NCI-H2107 (cell line): ENCODE measurements at places on chromosomes 13 and 19.

GRCh38 chr19:47609906-47610894, 1.3 kb downstream of the BICRA start:
- no peak for DNase-seq

- no peak for DNase-seq
Observed at GRCh38 chr13:32261567-32261966, 53.6 kb downstream of the ZAR1L start.

GRCh38 chr13:43054803-43055802, 31.7 kb downstream of the DNAJC15 start:
- DNase-seq = no peak

DNA sequence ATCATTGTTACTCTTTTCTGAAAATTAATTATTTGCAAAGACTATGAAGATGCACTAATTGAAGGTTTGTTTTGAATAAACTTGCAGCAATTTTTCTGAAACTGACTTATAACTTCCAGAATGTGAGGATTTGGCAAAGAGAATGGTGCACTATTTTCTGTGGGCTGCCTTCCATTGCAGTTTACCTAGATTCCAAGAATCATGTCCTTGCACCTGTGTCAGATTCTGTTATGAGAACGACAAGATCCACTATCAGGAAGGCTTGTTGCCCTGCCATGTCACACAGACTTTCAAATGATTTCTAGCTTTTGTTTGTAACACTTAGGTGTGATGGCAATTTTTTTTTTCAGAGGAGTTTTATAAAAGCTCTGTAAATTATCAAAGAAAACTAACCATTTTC, 5.6 kb upstream of the SLAIN1 start:
- DNase-seq = no peak

GRCh38 chr13:43874504-43875092, 4.9 kb downstream of the CCDC122 start:
- DNase-seq = no peak

DNA sequence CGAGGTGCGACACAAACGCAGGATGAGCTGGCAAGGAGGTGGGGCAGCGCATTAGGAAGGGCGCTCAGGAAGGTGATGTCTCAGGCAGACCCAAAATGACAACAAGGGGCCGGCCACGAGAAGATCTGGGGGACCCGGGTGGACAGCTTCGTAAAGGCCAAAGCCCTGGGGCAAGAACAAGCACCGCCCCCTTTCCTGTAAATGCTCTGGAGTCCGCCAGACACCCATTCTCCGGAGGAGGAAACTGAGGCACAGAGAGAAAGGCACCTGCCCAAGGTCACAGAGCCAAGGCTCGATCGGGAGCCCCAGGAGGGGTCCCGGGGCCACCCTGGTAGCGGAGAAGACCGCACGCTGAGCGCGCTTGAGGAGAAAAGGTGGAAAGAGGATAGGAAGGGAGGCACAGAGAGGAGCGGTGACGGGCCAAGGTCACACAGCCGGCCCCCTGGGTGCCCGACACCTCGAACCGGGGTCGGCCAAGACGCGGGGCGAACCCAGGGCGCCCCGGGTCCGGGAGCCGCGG, 571 bp downstream of the SAFB2 start:
- DNase-seq = no peak

DNA sequence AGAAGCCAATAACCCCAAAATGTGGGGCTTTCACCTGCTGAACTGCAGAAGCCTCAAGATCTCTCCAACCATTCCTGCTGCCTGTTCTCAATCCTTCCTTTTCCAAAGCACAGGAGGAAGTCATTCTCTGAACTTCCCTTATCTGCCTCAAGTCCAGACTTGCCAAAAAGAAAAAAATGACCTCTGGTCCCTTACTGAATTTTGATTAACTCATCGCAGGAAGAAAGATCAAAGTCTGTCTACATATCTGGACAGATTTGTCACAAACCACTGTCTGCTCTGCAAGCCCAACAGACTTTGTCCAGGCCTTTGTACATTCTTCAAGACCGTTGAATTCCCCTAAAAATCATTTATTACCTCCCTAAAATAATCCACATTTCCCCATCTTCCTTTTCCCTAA, 126.5 kb upstream of the NBEA start:
- no peak for DNase-seq

DNA sequence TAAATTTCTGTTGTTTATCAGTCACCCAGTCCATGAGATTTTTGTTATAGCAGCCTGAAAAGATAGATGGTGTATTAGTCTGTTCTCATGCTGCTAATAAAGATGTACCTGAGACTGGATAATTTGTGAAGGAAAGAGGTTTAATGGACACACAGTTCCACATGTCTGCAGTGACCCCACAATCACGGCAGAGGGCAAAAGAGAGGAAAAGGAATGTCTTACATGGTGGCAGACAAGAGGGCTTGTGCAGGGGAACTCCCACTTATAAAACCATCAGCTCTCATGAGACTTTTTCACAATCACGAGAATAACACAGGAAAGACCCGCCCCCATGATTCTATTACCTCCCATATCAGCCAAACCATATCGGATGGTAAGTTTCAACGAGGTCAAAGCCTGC, 309.2 kb downstream of the LIG4 start:
- DNase-seq = no peak

- no peak for DNase-seq
Observed at GRCh38 chr19:39845584-39845932, 621 bp downstream of the FBL start.

GRCh38 chr19:38519168-38519567, 85.7 kb downstream of the RYR1 start:
- DNase-seq = no peak

DNA sequence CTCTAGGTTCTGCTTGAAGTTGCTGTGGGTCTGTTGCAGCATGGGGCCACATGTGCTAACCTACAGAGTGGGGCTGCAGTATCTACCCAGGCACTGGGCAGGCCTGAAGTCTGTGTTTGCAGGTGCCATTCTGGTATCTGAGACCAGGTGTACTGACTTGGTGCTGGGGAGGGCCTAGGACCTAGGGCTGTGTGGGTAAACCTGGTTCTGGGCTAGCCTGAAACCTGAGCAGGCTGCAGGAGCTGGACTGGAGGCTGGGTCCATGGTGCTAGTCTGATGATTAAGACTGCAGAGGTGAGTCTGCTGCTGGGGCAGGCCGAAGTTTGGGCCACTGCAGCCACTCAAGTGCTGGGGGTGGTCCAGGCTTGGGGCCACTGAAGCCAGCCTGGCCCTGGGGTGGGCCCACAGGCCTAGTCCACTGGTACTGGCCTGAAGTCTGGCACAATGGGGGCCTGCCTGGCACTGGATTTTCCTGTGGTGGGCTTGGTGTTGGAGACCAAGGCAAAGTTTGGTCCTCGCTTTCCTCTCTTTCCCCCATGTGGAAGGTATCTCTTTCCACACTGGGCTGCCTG, 310.6 kb downstream of the NDFIP2 start:
- DNase-seq = no peak

DNA sequence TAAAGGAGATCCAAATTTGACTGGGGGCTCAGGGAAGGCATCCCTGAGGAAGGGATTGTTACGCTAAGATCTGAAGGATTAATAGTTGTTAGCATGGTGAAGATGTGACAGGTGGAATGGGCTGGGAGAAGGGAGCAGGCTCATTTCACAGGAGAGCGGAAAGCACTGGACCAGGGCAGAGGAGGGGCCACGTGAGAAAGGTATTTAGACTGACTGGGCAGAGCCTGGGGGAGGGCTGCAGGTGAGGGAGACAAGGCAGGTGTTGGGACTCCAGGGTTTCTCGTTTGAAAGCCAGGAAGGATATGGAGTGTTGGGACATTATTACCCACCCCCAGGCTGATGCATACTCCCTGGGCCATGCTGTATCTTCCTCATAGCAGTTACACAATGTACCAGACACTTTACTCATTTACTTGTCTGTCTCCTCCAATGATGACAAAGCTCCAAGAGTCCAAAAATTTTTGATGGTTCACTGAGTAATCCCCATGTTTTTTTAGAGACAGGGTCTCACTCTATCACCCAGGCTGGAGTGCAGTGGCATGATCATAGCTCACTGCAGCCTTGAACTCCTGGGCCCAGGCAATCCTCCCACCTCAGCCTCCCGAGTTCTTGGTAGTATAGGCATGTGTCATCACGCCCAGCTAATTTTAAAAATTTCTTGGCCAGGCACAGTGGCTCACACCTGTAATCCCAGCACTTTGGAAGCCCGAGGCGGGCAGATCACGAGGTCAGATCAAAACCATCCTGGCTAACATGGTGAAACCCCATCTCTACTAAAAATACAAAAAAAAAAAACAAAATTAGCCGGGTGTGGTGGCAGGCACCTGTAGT, 2.3 kb downstream of the TRAPPC6A start:
- no peak for DNase-seq

GRCh38 chr13:88586263-88586662, 915.1 kb downstream of the SLITRK5 start:
- no peak for DNase-seq

DNA sequence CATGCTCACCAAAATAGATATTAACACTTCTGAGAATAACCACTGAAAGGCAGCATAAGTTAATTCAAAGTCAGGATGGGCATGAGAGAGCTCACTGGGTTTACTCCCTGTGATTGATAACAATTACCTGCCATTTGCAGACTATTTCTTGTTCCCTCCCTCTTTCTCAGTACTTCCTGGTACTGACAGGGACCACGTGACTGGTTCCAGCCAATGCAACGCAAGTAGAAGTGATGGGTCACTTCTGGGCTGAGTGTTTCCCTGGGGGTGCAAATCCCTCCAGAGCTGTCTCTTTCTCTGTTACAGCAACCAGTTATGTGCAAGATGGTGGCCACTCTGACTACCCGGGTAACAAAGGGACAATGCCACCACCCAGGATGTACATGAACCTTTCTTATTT, 118.8 kb downstream of the EFNB2 start:
- DNase-seq = no peak

GRCh38 chr13:109091249-109091648, 461.8 kb downstream of the MYO16 start:
- DNase-seq = no peak

DNA sequence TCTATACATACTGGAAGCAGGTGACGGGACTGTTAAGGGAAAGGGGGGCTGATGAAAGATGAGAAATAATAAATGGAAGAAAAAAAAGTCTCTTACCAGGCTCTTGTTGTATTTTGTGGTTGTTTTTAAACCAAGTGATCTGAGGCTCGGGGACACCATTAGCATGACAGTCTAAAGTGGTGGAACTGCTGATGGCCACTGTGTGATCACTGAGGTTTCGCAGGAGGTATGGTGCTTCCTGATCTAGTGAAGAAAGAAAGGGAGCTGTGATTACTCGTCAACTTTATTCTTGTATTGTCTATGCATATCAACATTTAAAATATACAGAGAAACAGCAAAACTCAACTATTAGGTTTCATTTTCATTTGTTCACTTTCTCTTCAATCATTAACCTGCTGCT, 110.1 kb downstream of the FLT1 start:
- DNase-seq = no peak

- no peak for DNase-seq
Observed at GRCh38 chr19:7541828-7542443, 6.4 kb downstream of the PNPLA6 start.

DNA sequence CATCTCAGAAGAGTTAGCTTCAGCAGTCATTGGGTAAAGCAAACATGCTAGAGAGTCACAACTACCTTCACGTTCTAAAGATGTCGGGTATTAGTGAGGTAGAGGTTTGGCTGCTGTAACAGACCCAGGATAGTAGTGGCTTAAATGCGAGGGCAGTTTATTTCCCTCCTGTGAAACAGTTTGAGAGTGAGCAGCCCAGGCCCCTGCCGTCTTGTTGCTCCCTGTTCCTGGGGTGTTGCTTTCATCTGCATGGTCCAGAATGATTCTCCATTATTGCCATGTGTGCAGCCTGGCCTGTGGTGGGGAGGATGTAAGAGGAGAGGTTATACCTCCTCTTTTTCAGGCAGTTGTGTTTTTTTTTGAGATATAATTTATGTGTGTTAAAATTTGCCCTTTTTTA, 63.7 kb downstream of the SIPA1L3 start:
- no peak for DNase-seq

DNA sequence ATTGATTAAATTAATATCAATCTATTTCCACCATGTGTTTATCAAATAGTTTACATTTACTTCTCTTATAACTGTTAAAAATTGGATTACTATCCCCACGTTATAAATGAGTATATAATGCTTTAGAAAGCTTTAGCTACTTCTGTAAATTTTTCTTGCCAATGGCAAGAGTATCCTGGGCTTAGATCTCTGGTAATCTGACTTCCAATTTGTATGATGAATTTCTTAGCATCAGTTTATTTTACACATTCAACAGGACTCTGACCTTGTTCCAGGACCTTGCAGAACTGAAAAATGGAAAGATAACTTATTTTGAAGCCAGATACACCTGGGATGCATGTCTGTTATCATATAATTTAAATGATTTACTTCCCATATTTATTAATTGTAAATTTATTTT, 2759.4 kb downstream of the PCDH9 start:
- no peak for DNase-seq

DNA sequence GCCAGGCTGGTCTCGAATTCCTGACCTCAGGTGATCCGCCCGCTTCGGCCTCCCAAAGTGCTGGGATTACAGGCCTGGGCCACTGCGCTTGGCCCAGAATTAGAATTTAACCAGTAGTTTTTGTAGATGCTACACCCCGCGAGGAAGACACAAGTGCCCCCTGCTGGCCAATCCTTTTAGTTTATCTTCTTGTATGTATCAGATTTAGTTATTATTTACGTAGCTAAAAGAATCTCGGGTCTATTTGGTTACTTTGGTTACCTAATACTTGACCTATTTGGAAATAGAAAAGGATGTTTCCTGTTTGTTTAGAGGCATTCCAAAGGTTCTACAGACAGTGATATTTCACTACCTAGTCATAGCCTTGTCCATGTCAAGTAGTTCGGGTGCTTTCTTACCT, 22.0 kb downstream of the MUC16 start:
- DNase-seq = no peak

- DNase-seq = no peak
Observed at GRCh38 chr19:52703917-52704316, 30.9 kb downstream of the ZNF611 start.

GRCh38 chr19:9727644-9728043, 40.9 kb downstream of the ZNF846 start:
- no peak for DNase-seq

DNA sequence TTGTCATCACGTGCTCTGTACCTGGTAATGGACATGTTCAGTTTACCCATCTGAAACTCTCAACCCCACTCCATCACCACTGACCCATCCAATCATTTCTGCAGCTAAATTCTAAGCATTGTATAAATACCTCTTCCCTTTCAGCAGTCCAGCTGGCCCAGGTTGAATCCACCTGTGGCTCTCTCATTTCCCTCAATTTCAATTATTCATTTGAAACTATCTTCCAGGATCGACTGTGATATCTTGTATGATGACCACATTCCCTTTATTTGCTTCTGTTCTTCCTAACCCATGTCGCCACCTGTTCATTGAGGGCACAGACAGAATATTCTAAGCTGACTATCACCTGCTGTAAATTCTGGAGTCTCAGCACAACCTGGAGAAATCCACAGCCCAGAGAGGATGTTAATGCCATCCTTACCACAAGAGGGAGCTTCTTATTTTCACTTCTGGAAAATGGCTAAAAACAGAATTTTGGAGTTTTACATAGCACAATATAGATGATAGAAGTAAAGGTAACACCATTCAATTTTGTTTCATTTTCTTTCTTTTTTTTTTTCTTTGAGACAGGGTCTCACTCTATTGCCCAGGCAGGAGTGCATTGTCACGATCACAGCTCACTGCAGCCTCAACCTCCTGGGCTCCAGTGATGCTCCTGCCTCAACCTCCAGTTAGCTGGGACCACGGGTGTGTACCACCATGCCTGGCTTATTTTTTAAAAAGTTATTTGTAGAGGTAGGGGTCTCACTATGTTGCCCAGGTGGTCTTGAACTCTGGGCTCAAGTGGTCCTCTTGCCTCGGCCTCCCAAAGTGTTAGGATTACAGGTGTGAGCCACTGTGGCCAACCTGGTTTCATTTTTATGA, 38.6 kb downstream of the ZNF823 start:
- DNase-seq = no peak

- no peak for DNase-seq
Observed at GRCh38 chr19:13103581-13104359, 1.1 kb upstream of the LYL1 start.
